T-helper 22 cell (primary cell): ENCODE measurements at places on chromosomes 12 and 14.

DNA sequence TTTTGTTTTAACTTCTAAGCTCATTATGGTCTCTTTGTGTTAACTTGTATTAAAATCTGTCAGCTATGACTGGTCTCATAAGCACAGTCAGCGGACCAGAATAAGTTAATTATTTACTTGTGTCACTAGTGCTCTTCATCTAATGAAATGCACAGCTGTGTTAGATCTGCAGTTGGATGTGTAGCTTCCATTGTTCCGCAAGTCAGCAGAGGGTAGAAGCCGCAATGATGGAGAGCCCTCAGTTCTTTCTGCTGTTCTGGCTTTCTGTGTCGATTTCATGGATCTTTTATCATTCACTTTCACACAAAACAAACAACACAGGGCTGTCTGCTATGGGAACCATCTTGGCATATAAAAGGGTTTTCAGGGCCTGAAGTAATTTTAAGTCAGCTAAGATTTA lies 89.3 kb upstream of the RFX4 start:
- no peak for DNase-seq

DNA sequence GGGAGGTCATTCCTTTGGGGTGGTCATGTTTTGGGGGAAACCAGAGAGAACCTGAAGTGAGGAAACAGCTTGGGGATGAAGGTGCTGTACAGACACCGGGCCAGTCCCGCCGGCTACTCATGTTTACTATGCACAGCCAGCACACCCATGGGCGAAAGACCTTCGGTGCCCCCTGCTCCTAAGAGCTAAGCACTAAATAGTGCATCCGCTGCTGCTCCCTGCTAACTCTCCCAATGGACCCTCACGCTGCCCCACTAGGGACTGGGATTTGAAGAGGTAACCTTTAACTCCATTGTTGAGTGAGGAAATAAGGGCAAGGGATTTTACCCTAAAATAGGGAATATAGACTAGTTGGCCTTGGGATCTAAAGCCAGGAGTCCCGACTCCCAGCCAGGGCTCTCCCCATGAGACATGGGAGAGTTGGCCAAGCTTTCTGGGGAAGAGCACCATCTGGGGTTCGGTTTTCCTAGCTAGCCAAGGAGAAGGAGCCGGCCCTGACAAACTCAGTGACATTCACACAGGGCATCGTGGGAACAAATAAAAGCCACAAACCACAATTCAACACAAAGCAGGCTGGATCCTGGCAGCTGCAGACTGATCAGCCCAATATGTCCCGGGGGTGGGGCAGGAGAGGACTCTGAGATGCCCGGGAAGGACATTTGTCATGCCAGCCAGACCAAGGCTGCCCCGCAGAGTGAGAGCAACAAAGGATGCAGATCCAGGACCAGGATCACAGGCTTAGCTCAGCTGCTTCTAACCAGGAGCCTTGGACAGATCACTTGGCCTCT lies 91.7 kb downstream of the SINHCAF start:
- no peak for DNase-seq

DNA sequence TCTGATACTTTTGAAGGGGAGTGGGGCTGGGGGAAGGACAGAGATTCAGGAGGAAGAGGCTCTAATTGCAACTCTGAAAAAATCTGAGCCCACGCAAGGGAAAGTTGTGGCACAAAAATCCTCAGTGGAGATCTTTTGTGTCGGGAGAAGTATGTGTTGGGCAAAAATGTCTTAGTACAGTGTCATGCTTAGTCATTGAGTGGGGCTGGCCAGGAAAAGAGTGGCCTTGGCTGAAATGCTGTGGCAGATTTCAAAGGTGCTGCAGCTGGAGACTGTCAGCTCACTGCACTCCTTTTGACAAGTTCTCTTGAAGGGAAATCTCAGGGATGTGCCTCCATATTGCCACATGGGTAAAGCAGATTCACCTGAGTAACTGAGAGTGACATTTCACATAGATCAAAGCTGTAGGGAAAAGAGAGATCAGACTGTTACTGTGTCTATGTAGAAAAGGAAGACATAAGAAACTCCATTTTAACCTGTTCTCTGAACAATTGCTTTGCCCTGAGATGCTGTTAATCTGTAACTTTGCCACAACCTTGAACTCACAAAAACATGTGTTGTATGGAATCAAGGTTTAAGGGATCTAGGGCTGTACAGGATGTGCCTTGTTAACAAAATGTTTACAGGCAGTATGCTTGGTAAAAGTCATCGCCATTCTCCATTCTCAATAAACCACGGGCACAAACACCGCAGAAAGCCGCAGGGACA lies 36.0 kb upstream of the GLIPR1 start:
- no peak for DNase-seq

GRCh38 chr12:66441905-66442559 lies 139.7 kb downstream of the HELB start:
- no peak for DNase-seq

DNA sequence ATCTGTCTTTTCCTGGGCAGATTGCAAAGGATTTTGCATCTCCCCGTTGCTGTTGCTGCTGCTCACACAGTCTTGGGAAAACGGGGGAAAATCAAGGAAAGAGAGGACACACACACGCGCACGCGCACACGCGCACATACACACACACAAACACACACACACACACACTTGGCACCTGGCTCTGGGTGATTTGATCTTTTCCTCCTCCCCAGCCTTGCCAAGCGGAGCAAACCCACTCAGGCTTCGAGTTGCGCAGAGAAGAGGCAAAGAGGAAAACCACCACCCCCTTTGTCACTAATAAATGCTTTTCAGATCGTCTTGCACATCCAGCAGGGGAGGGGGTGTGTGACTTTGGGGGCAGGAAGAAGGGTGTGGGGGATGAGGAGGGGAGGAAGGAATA lies 965 bp upstream of the NOS1 start:
- DNase-seq, result no peak

- no peak for DNase-seq
Observed at GRCh38 chr14:60723116-60723906, 840 bp downstream of the SIX4 start.

DNA sequence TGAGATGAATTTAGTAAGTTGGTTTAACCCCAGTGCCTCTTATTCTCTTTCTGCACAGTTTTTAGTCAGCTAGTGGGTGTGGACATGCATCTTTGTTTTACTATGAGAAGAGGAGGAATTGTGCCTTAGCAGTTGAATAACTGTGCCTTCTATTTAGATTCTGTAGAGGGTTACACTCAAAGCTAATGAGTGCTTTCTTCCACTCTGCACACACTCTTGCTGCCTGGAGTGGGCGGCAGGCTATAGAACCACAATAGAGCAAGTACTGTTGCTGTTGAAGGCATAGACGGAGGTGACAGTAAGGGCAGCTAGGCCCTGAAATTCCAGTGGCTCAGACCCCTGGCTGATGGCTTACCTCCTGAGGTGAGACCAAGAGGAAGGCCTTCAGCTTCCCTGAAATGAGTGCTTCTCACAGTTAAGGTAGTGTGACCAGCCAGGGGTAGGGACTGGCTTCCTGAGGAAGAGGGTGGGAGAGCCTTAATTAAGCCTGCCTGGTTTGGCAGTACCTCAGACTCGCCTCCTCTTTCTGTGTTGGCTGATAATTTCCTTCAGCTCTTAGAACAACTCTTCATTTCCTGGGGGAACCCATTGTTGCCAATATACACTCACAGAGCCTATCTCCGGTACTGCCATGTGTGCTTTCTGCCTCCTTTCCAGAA lies 24.7 kb downstream of the SUSD6 start:
- no peak for DNase-seq

DNA sequence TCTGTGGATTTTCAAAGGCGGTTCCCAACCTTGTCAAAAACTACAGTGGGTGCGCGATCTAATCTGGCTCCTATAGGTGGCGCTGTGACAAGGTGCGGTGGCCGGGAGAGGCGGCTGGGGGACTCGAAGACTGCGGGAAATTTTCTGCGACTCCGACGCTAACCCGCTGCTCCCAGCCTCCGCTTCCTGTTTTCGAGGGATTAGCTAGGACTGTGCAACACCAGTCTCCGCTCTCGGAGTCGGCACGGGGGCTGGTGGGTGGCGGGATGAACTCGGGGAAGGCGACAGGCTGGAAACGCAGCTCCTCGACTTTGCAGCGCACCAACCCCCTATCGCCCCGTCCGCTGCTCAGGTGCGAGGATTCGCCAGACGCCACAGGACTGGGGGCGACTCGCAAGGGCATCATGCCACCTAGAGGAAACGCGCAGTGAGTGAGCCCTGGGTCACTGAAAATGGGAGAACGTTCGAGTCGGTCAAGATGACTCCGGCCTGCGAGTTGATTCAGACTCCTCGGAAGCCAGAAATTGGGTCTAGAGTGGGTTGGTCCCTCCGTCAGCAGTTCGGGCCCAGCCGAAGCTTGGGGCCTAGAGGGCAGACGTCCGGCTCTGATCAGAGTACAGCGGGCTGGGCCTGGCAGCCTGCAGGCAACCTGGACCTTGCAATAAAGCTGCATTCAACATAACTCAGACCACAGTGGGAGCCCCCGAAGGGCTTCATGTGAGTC lies 5.5 kb upstream of the PAX9 start:
- no peak for DNase-seq

- no peak for DNase-seq
Observed at GRCh38 chr12:94557746-94558295, 92.5 kb downstream of the TMCC3 start.

GRCh38 chr12:73159954-73160353 lies 887.8 kb downstream of the TRHDE start:
- no peak for DNase-seq

- no peak for DNase-seq
Observed at GRCh38 chr12:65699251-65699650, 125.0 kb upstream of the HMGA2 start.

DNA sequence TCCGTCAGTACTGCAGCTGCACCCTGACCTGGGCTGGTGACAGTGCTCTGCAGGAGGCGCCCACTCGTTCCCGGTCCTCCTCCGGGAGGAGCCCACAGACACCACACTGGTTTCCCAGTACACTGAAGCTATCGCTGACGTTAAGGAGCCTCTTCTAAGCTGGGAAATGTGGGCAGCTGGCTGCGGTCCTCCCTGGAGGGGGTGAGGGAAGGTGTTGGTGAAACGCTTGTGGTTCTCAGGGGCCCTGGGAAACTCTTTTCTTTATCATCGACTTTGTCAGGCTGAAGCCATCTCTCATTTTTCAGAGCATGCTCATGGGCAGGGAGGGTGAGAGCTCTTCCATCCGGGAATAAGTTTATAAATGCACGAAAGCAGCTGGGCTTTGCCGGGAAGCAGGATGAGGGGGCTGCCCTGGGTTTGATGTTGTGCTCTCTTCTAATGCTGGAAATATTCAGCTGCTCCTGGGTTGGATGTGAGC lies 176.0 kb downstream of the CHST11 start:
- DNase-seq, result no peak

GRCh38 chr14:95167177-95167576 lies 9.8 kb upstream of the DICER1 start:
- no peak for DNase-seq

DNA sequence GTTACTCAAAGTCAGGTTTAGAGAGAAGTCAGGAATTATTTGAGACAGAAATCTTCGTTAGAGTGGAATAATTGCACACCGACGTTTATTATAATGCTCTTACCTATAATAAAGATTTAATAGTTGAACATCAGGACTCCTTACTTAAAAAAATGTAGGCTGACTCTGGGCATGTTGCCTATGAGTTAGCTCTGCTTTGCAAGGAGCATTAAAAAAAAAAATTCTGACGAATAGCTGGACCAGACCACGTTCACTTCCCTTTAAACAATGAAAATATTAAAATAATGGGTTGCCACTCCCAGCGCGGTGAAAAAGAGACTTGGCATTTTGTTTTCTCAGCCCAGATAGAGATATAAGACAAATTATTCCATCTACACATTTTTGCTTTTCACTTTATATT lies 574 bp upstream of the FANCM start:
- no peak for DNase-seq

GRCh38 chr12:121992059-121992879 lies 29.4 kb upstream of the BCL7A start:
- DNase-seq, result no peak

DNA sequence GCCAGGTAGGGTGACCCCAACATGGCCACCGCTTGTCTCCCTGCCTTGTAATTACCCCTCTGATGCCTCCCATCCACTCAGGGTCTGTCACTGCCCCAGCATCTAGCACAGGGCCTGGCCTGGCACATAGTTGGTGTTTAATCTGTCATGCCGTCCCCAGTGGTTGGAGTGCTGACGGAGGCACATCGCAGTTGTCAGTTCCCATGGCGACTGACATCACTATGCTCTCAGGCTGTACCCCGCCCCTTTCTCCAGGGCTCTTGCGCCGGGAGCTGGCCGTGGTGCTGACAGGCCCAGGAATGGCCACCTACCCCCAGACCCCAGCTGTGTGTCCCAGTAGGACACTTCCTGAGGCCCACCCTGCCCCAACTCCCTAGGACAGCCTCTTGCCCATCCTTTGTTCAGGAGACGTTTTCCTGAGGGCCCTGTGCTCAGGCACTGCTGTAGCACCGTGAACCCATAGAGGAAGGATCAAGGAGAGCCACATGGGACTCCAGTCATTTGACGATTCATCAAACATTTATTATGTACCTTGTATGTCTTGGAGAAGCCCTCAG lies 23.0 kb downstream of the FAM222A start:
- DNase-seq, result no peak
